Endothelial cell of coronary artery (primary cell): ENCODE measurements at places on chromosomes 4 and X. TPM values are rescaled to one million over a fixed set of nuclear protein-coding genes. Genes with fewer than 3 reads are reported as not detected.

Gene NWD2
- not detected in 2 replicates for total RNA-seq

Gene HS3ST1
- 0.56 and 1.8 TPM in 2 replicates for total RNA-seq

Gene SRPK3
- total RNA-seq, result 0.09 TPM in 2 replicates

Gene SULT1B1
- total RNA-seq, result 55.9 and 63.3 TPM in 2 replicates

Gene FGG
- total RNA-seq, result not detected in 2 replicates

Gene ANOS1
- 0.28 and 0.54 TPM in 2 replicates for total RNA-seq

Gene GAGE12C
- not detected in 2 replicates for total RNA-seq

Gene ARR3
- total RNA-seq, result not detected in 2 replicates

Gene PGAM4
- total RNA-seq, result not detected in 2 replicates

Gene DGAT2L6
- not detected in 2 replicates for total RNA-seq

Gene FRYL
- 98.5 and 138 TPM in 2 replicates for total RNA-seq

Gene USP51
- 0.75 and 0.90 TPM in 2 replicates for total RNA-seq
